Epithelial cell of esophagus (primary cell): ENCODE measurements at places on chromosomes 5 and 9.
A peak's percentile ranks its signal among the peaks of the same experiment; 100 is the strongest.

DNA sequence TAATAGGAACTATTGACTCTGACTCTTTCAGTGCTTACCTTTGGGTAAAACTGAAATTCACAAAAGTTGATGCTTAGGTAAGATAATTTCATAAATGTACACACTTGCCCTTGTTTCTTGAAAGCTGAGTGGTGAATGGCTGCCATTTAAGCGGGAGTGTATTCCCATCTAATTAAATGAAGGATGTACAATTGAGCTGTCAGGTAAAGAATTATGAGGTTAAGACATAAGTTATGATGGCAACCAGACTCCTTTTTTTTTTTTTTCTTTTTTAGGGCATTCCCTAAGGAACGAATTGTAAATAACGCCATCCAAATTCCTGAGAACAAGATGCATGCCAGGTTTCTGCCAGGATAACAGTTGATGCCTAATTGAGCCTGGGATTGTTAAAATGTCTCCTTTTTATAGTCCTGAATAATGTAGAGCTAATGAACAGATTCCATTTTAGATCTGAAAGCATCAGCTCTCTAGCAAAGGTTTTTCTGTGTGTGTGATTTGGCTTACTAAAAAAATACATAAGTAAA lies 199.7 kb downstream of the ISL1 start:
- DNase-seq, result no peak

DNA sequence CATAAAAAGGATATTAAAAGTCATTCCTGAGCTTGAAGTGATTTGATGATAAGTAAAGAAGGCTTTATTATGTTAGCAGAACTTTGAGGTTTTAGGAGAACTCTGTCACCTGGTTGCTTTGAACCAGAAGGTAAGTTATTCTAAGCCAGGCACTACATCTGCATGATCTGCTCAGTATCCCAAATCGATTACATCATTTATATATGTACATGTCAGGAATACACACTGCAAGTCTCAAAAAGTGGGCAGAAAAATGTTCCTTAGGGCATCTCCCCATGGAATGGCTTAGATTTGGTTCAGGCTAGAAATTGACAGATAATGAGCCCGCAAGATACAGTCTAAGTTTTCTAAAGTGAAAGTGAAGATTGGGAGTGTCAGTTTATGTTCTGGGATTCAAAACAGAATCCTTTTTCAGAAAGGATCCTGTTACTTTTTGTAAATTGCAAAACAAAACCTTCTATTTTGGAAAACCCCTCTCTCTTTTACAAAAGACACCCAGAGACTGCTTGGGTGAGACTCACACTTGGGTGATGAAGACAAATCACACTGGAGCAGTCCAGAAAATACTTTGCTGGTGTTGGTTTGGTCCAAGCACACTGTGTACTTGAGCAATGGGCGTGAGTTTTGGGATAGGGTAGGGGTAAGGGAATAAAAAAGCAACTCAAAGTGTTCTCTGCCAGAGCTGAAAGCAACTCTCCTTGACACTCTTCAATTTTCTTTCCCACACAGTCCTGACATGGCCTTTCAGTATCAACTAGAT lies 114.5 kb downstream of the FOXD1 start:
- DNase-seq, result no peak

DNA sequence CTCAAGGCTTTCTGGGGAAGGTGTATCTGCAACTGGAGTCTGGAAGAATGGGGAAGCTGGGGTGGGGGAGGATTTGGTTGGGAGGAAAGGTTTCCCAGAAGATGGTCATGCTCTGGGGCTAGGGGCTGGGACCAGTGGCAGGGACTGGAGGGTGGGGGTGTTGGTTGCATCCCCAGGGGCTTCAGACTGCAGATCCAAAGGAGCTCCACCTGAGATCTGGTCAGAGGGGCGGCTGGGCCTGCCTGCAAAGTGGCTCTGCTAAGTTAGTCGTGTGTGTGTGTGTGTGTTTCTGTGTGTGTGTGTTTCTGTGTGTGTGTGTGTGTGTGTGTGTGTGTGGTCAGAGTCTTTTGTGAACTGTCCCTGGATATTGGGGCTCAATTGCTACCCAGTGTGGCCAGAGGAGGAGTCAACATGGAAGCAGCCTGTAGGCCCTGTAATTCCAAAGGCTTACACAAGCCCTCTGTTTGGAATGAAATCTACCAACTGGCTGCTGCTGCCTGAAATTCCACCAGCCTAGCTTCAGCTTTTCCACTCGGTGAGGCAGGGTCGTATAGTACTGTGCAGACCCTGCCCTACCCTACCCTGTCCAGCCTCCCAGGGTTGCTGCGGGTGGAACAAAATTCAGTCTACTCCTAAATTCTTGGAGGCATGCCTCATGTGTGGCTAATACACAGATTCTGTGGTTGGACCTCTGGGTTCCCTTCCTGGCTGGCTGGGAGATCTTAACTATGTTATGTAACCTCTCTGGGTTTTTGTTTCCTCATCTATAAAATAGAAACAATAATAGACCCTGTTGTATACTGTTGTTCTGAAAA lies 12.5 kb upstream of the SYNPO start:
- no peak for DNase-seq

- peak; percentile 40 for DNase-seq
Observed at GRCh38 chr9:17578911-17579793, at the start of gene SH3GL2. SH3GL2 (plus strand) TSS chr9:17579066.

DNA sequence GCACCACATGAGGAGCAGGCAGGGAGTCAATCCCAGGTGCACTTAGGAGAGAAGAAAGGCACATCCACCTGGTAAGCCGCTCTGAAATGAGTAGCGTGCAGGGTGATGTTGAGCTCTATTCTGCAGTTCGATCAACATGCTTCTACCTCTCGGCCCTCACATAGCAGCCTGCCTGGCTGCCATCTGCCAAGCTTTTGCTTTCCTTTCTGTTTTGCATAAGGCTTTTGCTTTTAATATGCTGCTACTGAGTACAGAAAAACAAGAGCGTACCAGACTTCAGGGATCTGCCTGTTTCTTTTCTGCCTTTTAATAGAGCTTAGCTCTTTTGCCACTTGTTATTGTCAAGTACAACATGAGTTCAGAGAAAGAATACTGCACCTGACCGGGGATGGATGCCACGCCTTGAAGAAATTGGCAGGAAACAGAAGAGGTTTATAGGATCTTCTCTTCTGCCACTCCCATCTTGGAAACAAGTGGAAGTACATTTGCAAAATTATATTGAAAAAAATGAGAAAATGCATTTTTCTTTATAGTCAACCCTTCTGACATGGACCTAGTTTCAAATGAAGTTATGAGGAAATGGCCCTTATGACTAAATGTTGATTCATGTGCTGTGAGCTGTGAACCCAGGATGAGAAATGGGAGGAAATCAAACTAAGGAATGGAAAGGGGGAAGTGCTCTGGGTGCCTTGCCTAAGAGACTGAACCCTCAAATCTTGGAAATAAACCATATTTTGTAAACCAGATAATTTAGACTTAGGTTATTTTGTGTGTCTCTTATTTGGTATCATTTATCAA lies 4.0 kb upstream of the FCHO2 start:
- peak; percentile 91 for DNase-seq

DNA sequence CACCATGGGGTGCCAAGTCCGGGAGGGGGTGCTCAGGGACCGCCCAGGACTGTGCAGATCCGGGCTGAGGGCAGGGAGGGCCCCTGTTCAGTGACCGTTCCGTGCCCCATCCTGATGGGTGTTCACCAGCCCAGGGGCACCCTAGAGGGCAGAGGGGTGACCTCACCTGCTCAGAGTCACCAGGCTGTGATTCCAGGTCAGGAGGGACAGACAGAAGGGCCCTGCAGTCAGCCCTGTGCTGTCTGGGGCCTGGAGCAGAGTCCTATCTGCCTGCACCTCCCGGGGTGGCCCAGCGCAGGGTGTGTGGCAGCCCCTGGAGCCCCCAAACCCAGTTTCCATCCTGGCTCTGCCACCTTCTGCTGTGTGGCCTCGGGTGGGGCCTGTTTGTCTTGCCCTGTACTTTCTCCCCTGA lies 241.9 kb downstream of the PBX3 start:
- DNase-seq, result no peak

- no peak for DNase-seq
Observed at GRCh38 chr5:22500556-22500955, 352.6 kb downstream of the CDH12 start.

DNA sequence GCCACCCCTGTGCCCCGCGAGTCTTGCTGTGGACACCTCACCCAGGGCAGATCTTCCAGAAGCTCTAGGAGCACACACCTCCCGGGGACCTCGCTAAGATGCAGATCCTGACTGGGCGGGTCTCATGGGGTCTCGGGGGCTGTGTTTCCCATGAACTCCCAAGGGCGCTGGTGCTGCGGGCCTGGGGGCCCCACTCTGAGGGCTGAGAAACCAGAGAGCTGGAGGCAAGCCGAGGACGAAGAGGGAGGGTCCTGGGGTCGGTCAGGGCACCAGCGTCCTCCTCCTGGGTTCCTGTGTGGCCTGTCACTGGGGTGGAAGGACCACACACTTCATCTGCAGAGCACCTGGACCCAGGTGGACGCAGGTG lies 30.2 kb downstream of the SLC6A3 start:
- no peak for DNase-seq

GRCh38 chr9:91816356-91816755 lies 133.7 kb downstream of the ROR2 start:
- no peak for DNase-seq

DNA sequence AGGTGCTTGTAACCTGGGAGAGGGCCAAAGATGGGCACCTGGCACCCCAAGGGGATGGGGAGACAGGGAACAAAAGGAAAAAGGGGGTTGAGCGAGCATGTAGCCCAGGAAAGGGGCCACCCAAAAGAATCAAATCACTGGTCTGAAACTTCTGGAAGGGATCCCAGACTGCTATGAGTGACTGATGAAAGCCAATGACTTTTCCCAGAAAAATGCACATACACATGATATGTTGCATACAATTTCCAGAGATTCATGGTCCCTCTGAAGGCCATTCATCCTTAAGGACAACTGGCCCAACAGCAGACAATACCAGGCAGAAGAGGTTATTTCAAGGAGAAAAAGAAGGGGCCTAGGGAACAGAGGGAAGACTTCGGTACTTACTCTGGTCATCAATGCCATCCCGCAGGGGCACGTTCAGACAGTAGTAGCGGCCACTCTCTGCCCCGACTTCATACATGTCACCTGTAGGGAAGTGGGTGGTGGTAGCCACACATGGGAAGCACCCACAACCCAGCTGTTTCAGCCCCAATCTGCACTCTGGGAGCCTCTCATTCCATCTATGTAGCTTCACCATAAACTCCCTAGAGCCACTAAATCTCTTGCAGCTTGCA lies 8.4 kb downstream of the HDAC3 start:
- no peak for DNase-seq

DNA sequence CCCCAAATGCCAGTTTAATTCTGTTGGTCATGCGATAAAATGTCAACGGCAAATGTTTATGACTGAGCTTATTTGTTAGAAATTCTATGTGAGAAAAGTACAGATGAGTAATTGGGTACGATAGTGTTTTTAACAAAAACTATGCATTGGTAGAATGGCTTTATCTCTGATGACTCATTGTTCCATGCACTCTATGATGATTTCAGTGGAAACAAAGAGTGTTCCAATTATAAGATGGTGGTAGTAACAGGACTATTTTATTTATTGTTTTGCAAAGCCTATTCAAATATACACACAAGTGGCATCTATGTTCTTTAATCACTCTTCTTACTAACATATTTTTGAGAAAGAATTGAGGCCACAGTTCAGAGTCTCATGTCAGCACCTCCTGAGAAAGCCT lies 353.7 kb upstream of the IRX2 start:
- no peak for DNase-seq

DNA sequence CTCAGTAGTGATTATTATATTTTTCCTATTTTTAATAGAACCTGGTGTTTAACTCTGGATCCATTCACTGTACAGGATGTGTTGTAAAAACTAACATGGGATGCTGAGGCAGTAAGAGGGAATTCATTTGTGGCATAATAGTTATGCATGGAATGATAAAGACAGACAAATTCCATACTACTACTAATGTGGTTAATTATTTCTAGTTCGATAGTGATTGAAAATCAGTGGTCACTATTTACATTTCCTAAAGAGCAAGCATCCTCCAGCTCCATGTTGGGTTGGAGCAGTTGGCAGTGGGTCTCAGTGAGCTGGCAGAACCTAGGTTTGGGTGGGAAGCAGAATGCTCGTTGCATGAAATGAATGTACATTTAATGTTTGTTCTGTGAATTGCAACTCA lies 122.6 kb downstream of the SAXO1 start:
- no peak for DNase-seq

DNA sequence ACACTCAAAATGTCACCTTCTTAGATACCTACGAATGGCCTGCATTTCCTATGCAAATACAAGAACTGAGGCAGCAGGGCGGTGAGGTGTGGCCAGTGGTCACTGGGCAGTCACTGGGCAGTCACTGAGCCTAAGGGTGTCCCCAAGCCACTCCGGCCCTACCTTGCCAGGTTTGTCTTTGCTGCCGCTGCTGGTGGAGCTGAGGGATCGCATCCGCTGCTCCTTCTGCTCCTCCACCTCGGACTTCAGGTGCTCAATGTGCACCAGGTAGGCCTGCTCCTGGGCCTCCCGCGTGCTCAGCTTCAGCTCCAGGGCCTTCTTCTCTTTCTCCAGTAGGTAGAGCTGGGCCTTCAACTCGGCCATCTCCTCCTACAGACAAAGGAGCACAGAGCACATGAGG lies 72.3 kb downstream of the DCP2 start:
- DNase-seq, result no peak

DNA sequence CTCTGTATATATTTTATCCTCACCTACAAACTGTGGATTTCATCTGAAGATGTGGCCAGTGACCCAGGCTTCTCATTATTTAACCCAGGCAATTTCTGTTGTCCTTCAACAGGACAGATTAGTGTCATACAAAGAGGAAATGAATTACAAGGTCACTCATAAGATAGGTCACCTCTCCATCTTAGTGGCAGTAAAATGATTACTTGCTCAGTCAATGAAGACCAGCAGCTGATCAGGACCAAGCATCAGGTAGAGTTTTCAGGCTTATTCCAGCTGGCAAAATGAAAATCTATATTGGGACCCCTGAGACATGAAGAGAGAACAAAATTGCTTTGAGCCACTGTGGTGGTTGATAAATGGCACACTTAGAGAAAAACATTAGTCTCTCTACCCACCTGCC lies 135.2 kb upstream of the PRDM9 start:
- DNase-seq, result no peak

- DNase-seq, result no peak
Observed at GRCh38 chr5:1331861-1332405, 13.0 kb downstream of the CLPTM1L start.

GRCh38 chr9:112387115-112387514 lies 7.2 kb downstream of the HSDL2 start:
- no peak for DNase-seq

- no peak for DNase-seq
Observed at GRCh38 chr9:135296735-135297455, 182.7 kb upstream of the PPP1R26 start.

- DNase-seq, result no peak
Observed at GRCh38 chr5:150895431-150896428, 9.1 kb downstream of the ZNF300 start.

GRCh38 chr5:43647789-43648188 lies 44.8 kb downstream of the NNT start:
- no peak for DNase-seq

GRCh38 chr9:137141976-137142936 lies 3.3 kb downstream of the GRIN1 start:
- DNase-seq, result no peak
